ENCODE measurements at places on chromosomes 7 and 10.
A peak's percentile ranks its signal among the peaks of the same experiment; 100 is the strongest.

GRCh38 chr10:5089865-5090264 is 4.3 kb upstream of the AKR1C3 start:
- DNase-seq, result no peak

DNA sequence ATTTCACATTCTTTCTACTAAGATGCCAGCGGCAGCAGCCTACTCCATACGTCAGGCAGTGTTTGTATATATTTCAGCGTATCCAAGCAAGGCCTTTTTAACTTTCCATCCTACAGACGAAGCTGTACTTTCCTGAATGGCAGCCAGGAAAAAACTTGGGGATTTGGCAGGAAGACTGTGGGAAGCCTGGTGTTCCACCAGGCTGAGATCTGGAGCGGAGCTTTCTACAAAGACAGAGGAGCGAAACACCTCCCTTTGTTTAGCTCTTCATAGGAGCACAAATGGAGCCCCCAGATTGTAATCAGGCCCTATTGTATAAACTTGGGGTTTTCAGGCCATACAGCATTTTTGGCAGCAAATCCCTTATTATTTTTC is 143.8 kb downstream of the TES start:
- DNase-seq, result no peak

GRCh38 chr7:17940302-17940883 is at the start of gene SNX13:
TSS of gene SNX13 (minus strand) at chr7:17940494. CDS start at chr7:17940295, 199 bp downstream.
- DNase-seq, result peak; percentile 93

- no peak for DNase-seq
Observed at GRCh38 chr7:80127412-80128160, 7.0 kb upstream of the GNAI1 start.

DNA sequence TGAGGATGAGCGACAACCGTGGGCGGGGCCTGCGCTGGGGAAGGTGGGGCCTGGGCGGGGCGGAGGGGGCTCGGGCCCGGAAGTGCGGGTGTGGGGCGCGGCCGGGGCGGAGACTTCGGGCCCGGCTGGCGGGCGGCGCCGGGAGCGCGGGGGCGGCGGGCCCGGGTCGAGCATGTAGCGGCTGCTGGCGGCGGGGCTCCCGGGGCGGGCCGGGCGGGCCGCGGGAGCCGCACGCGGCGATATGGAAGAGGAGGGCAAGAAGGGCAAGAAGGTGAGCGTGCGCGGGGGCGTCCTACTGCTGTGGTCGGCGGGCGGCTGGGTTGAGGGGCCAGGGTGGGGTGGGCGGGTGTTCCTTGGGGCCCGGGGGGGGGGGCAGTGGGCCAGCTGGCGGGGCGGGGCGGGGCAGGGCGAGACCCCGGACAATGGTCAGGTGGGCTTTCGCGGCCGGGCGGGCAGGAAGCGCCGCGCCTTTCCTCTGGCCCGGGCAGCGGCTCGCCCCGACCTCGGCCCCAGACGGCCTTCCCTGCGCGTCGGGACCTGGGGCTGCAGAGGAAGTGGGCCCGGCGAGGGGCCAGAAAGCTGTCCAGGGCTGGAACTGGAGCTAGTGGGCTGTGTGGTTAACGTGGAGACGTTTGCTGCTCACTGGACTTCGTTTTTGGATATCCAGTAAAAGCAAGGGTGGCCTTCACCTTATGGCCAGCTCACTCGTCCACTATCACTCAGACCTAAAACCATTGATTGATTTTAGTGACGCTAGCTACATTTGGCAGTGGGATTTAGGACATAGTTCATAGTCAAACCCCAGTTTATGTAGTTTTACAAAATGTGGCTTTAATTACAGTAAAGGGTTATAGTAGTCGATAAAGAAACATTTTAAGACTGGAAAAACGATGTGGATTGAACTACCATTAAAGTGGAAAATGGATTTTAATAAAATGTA is at the start of gene CCM2:
Gene CCM2, plus strand, starts transcription at position 109 of the 940 bp plus-strand sequence. Its CDS starts 133 bp downstream, at position 242.
- DNase-seq, result peak; percentile 56

- no peak for DNase-seq
Observed at GRCh38 chr7:158991824-158992621, 135.7 kb downstream of the DYNC2I1 start.

DNA sequence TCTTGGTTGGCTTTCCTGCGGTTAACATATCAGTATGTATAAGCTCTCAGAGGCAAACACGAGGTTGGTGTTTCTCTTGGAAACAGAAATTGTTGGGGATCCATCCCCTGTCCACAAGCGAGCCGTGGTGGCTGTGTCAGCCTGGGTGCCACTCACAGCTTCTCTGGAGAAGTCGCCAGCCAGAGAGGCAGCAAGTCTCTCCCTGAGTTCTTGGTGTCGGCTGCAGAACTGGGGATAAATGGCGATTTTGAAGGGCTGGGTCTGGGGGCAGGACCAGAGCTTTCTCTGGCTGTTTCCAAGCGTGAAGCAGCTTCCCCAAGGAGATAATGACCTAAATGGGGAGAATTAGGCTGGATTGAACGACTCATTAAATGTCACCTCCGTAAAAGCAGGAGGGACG is 335.3 kb downstream of the GLRX3 start:
- no peak for DNase-seq

DNA sequence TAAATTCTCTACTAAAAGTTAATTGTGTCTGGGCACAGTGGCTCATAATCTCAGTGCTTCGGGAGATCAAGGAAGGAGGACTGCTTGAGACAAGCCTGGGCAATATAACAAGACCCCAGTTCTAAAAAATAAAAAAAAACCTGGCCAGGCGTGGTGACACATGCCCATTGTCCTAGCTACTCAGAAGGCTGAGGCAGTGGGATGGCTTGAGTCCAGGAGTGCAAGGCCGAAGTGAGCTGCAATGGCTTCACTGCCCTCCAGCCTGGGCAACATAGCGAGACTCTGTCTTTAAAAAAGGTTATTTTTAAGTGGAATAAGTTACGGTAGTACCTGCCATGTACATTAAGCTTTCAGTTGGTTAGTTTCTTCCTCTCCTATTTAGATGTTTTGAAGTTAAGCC is 28.9 kb downstream of the CDK14 start:
- DNase-seq, result no peak

DNA sequence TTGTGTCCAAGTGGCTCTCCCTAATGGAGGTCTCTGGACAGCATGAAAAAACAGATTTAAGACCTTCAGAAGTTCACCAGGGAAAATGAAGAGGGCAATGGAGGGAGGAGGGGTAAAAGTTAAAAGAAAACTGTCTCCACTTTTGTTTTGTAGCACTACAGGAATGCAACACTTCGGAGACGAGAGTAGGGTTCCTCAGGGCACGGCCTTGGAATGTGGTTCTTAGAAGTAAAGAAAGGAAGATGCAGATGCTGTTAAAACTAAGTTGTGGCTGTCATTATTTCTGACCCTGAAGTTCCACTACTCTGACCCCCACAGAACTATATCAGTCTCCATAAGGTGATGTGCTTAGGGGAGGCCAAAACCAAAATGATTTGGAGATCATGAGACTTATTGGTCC is 335.1 kb downstream of the XPNPEP1 start:
- DNase-seq, result no peak

DNA sequence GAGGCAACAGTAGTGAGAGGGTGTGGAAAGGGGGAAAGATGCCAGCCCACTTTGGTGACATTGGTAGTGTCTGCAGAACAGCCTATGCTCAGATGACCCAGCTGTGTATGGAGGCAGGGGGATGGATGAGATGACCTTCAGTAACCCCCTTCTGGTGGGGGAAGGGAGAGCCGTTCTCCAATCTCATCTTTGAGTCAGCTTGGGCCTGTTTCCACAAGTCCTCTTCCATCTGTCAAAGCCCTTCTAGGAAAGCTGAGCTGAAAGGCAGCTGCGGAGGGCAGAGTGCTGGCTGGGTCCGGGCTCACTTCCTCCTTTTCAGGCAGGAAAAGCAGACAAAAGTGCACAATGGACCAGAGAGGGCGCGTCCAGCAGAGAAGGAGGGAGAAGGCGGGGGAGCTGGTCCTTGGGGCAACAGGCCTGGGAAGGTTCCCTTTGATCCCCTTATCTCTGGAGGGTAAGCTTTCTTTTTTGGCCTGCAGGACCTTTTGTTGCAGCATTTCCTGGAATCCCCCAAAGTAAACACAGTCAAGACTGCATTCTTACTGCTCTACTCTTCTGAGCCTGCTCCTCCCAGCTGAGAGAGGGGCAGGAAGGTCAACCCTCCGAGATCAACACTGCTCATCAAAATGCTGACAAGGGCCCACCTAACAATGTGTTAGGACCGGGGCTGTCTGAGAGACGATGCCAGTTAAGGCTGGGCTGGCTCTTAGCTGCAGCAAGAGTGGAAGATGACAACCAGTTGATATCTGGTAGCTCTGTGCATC is 1.2 kb upstream of the LRMDA start:
- DNase-seq, result peak; percentile 26

DNA sequence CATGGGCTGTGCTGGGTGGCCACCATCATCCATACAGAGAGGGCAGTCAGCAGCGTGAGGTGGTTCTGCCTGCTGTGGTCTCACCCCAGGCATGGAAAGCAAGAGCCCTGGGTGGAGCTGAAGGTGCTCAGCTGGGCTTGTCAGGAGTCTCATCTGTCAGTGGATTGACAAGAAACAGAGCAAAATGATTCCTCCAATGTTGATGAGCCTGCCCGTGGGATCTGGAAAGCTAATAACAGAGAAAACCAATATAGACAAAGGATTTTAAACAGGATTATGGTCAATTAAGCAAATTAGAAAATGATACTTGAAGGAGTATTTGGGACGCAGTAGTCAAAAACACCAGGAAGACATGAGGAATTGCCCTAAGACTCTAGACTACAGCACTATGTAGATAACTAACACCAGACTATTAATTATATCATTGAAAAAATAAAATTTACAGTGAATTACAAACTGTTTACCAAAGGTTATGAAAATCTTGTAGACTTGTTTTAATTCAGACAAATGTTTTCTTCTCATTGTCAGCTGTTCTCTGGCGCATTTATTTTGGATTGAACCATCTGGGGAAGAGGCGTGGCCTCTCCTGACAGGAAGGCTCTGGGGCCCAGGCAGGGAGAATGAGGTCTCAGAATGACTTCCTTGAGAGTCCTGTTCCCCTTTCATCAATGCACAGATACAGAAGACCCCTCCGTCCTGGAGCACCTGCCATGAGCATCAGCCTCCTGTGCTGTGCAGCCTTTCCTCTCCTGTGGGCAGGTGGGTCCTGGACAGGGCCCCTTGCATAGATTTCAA is 211.2 kb upstream of the PRSS58 start:
- no peak for DNase-seq

GRCh38 chr10:124996854-124997215 is 54.9 kb downstream of the ZRANB1 start:
- no peak for DNase-seq

GRCh38 chr7:2580636-2581035 is 21.9 kb downstream of the IQCE start:
- DNase-seq, result no peak

DNA sequence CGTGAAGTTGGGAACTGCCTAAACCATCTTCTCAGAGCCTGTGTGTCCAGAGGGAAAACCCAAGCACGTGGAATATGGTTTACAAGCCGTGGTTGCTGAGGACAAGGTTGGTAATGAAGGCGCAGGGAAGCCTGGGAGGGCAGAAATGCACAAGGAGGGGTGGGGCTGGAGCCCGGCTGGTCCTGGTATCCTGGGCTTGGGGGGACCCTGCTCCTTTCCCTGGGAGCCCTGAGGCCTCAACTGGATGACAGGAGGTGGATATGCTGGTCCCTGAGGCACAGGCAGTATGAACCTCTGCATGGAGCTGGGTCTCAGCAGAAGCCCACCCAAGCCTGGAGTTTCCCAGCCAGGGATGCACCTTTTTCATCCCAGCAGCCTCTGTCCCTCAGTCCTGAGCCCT is 80.3 kb upstream of the RET start:
- DNase-seq, result no peak

GRCh38 chr7:87339373-87339897 is 6.0 kb upstream of the CROT start:
- no peak for DNase-seq

DNA sequence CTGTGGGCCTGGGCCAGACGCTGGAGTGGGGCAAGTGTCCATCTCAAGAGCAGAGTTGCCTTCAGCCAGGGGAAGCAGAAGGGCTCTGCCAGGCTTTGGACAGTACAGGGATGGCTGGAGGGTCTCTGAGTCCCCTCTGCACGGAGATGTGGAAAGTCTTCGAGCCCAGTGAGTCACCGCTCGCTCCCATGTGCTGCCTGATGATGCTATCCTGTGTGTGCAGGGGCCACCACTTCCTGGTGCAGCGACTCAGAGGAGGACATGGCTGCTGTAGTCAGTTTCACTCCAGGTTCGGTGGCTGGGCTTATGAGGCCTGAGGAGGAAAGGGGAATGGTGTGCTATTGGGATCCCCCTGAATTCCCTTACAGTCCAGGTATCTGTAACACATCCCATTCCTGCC is 6.0 kb downstream of the ADCYAP1R1 start:
- peak; percentile 42 for DNase-seq

- no peak for DNase-seq
Observed at GRCh38 chr7:39952803-39953202, 2.7 kb downstream of the CDK13 start.

DNA sequence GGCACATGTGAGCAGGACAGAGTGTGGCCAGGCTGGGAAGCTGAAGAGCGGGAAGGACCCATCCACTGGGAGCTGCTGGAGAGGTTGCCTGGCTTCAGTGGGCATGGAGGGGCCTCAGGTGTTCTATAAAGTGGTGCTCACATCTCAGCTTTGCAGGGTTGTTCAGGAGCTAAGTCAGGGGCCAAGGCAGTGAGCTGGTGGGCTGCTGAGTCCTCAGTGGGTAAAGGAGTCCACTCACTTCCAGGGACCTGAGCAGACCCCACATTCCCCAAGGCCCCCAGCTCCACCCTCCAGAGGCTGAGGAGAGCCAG is 28.8 kb upstream of the C10orf53 start:
- no peak for DNase-seq

GRCh38 chr10:23362069-23362830 is 17.7 kb upstream of the C10orf67 start:
- DNase-seq, result no peak

- DNase-seq, result no peak
Observed at GRCh38 chr7:11297764-11298163, 324.1 kb downstream of the PHF14 start.

DNA sequence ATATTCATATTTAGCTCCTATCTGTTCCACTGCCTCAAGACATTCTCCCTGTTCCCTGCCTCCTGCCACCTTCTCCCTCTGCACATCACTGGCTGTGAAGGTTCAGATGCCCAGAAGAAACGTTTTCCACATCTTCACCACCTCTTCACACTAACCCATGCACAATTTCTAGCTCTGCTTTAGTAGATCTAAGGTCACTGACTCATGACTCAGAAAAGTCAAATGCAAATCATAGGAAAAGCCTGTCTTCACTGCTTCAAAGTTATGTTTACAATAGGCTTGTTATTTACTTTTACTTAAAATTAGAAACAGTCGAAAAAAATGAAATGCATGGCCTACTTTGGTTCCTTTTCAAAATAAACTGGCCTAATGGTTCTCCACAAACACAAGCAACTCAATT is 2.5 kb downstream of the SCRN1 start:
- no peak for DNase-seq

- no peak for DNase-seq
Observed at GRCh38 chr10:24007359-24007758, 201.6 kb upstream of the KIAA1217 start.

- no peak for DNase-seq
Observed at GRCh38 chr7:132394283-132395198, 181.7 kb downstream of the PLXNA4 start.

Measured in HTR-8/SVneo (cell line).